Ascending aorta (tissue), 2 donors: ENCODE measurements at places on chromosomes 1 and 21.

DNA sequence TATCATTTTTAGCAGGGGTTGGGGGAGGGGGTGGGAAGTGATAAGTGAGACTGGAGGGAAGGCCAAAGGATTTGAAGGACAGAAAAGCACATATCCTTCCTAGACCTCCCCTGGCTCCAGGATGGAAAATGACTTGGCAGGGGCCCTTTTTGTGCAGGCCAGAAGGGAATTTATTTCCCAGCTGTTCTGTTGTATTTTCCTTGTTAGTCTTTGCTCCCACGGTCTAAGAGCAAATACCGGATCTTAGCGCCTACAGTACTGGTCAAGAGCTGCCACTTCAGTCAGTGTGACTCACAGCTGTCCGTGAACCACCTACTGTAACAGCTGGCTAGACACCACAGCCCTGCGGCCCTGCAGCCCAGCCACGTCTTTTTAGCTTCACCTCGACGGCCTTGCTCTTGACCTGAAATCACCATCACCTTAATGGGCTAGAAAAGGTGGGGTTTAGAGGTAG is 51.0 kb upstream of the ERRFI1 start:
- no peak overlapping the region for H3K4me3 ChIP-seq
- peak overlapping the region; percentile 31 for H3K27ac ChIP-seq
- H3K4me1 ChIP-seq, result peaks cover 30% of the 10 kb centered on the region
- DNase-seq, result peak; percentile 89
- H3K27me3 ChIP-seq, result no peaks in the 10 kb centered on the region

- no peaks in the 10 kb centered on the region for H3K4me1 ChIP-seq
- H3K4me3 ChIP-seq, result no peak overlapping the region
- no peaks in the 10 kb centered on the region for H3K36me3 ChIP-seq
Measured at GRCh38 chr1:11471473-11471872, 7.5 kb upstream of the DISP3 start.

GRCh38 chr1:145714524-145715111 is 4.7 kb upstream of the CD160 start:
- H3K4me1 ChIP-seq, result no peaks in the 10 kb centered on the region
- no peaks in the 10 kb centered on the region for H3K36me3 ChIP-seq
- no peak overlapping the region for H3K27ac ChIP-seq
- DNase-seq, result no peak

DNA sequence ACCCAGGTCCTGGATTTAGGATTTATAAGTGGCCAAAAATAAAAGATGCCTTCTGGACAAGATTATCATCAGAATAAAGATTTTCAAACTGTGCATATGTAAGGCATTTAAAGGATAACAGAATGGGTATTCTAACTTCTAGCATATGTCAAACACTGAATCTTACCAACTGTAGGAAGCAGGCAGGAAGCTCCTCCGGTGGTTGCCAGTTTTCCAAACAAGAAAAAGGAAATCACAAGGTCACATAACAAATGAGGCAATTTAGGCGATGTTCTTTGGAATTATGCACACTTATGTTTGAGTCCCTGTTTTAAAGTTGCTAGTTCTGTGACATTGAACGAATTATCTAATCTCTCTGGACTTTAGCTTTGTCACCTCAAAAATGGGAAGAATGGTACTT is 48.9 kb downstream of the ATP6V1G3 start:
- no peak for DNase-seq
- no peaks in the 10 kb centered on the region for H3K27me3 ChIP-seq
- no peaks in the 10 kb centered on the region for H3K4me1 ChIP-seq
- H3K27ac ChIP-seq, result no peak overlapping the region

DNA sequence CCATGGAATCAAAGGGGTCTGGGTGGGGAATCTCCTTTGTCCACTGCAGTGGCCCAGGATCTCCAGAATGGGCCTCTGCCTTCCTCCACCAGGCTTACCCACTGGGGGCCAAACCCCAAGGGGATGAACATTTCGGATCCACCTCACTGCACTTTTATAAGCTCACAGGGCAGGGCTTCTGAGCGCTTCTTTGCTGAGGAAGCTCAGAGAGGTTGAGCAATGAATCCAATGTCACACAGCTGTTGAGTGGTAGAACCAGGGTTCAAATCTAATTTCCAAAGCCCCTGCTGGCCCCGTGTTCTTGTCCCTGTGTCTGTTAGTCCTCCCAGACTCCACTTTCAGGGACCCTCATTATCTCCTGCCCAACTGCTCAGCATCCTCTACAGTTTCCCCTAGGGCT is 250.8 kb downstream of the GRIK3 start:
- DNase-seq, result no peak
- no peak overlapping the region for H3K4me3 ChIP-seq
- H3K4me1 ChIP-seq, result no peaks in the 10 kb centered on the region
- H3K27ac ChIP-seq, result no peak overlapping the region
- H3K36me3 ChIP-seq, result no peaks in the 10 kb centered on the region

DNA sequence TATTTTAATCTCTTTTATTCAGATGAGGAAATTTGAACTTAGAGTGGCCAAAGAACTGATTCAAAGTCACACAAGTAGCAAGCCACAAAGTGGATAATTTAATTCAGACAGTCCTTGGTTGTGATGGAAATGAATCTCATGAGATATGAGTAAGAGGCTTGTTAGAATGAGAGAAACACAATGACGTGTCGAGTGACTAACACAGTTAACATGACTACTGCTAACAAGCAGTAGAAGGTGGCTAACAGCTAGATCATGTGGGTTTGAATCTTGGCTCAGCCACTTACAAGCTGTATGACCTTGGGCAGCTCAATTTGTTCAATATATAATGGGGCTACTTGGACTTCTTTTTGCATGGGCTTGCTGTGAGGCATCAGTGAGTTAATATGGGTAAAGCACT is 104.5 kb upstream of the LMO4 start:
- DNase-seq, result no peak
- H3K27me3 ChIP-seq, result no peaks in the 10 kb centered on the region
- H3K4me3 ChIP-seq, result no peak overlapping the region
- no peaks in the 10 kb centered on the region for H3K4me1 ChIP-seq

DNA sequence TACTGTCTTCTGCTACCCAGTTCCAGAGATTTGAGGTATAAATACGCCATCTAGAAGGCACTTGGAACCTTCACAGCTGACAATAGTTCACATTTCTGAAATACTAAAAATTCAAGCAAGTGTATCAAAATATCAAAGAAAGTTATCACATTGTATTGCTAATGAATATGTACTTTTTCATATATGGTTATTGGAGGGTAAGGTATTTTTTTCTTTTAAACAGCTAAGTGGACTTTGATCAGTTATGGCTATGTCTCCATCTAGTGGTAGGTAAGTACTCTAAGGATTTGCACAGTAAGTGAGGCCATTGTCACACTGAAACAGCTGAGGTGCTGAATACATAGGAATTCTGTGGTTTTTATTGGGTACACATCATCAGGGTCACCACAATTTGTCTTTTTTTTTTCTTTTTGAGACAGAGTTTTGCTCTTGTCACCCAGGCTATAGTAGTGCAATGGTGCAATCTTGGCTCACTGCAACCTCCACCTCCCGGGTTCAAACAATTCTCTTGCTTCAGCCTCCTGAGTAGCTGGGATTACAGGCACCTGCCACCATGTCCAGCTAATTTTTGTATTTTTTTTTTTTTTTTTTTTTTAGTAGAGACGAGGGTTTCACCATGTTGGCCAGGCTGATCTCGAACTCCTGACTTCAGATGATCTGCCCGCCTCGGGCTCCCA is 49.1 kb upstream of the CR2 start:
- H3K27me3 ChIP-seq, result no peaks in the 10 kb centered on the region
- no peak for DNase-seq
- no peaks in the 10 kb centered on the region for H3K36me3 ChIP-seq
- H3K27ac ChIP-seq, result no peak overlapping the region
- no peaks in the 10 kb centered on the region for H3K4me1 ChIP-seq

GRCh38 chr1:64986903-64987871 is 20.8 kb upstream of the JAK1 start:
- no peaks in the 10 kb centered on the region for H3K4me1 ChIP-seq
- DNase-seq, result no peak
- peaks cover 14% of the 10 kb centered on the region for H3K36me3 ChIP-seq

GRCh38 chr1:118983558-118984041 is 4.5 kb downstream of the TBX15 start:
- H3K4me3 ChIP-seq, result no peak overlapping the region
- no peak overlapping the region for H3K27ac ChIP-seq
- DNase-seq, result no peak

- no peak overlapping the region for H3K4me3 ChIP-seq
- H3K4me1 ChIP-seq, result peaks cover 12% of the 10 kb centered on the region
- no peak overlapping the region for H3K27ac ChIP-seq
- DNase-seq, result no peak
- peaks cover 38% of the 10 kb centered on the region for H3K36me3 ChIP-seq
Measured at GRCh38 chr1:168252204-168252733, 26.5 kb downstream of the SFT2D2 start.

- no peaks in the 10 kb centered on the region for H3K27me3 ChIP-seq
- H3K36me3 ChIP-seq, result no peaks in the 10 kb centered on the region
- H3K4me3 ChIP-seq, result no peak overlapping the region
- DNase-seq, result peak; percentile 34
- H3K27ac ChIP-seq, result peak overlapping the region; percentile 69
Measured at GRCh38 chr1:205600085-205600484, 31.7 kb downstream of the ELK4 start.

DNA sequence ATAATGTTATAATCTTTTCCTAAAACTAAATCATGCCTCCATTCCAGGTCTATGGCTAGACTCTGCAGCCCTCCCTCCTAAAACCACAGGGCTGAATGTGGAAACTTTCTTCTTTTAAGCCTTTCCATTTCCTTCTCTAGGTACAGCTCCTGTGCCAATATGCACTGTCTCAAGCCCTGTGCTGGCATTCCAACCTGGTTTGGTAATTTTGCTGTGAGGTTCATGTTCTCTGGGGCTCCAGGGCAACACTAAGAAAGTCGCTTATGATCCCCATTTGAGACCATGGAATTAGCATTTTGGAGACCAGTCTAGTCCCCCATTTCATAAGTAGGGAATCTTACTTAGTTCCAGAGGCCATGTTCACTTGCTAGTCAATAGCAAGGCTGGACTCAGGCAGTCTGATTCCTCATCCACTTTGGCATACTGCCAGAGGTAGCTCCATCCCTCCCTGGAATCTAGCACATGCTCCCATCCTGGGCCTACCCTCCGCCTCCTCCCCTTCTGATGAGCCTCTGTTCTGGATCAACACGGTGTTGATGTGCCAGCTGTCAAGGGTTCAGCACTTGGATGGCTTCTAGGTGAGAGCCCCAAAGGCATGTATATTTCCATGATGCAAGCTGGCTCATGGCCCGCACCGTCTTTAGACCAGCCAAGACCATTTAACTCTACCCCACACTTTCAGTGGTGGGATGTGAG is 36.5 kb downstream of the ZMYND12 start:
- H3K4me1 ChIP-seq, result no peaks in the 10 kb centered on the region
- H3K36me3 ChIP-seq, result no peaks in the 10 kb centered on the region
- H3K27me3 ChIP-seq, result no peaks in the 10 kb centered on the region
- H3K27ac ChIP-seq, result no peak overlapping the region
- H3K4me3 ChIP-seq, result no peak overlapping the region
- no peak for DNase-seq

GRCh38 chr1:158101927-158102326 is 78.8 kb upstream of the CD1D start:
- no peak overlapping the region for H3K4me3 ChIP-seq
- no peaks in the 10 kb centered on the region for H3K27me3 ChIP-seq
- no peaks in the 10 kb centered on the region for H3K4me1 ChIP-seq

GRCh38 chr1:229381234-229381633 is 38.4 kb upstream of the CCSAP start:
- H3K4me1 ChIP-seq, result no peaks in the 10 kb centered on the region
- DNase-seq, result no peak
- H3K27me3 ChIP-seq, result no peaks in the 10 kb centered on the region

DNA sequence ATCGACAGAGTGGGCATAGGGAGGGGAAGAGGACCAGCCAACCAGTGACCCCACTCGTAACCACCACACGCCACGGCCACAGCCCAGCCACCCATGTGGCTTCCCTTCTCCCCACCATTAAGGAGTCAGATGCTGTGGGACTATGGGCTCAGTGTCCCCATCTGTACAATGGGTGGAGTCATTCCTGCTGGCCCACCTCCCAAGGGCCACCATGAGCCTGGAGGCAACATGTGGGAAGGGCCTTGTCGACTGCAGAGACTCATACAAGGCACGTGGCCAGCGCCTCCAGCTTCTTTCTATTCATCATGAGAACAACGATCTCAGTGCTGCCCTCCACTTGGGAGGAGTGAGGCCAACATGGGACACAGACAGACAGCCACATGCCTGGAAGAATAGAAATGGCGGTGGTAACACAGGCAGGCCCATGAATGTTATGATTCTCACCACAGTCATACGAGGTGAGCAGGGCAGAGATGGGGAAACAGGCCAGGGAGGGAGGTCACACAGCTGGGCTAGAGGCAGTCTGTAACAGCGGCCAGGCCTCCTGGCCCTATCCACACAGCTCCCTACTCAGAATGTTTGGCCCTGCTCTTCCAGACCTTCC is 16.1 kb downstream of the LRP8 start:
- DNase-seq, result no peak
- no peak overlapping the region for H3K27ac ChIP-seq
- H3K27me3 ChIP-seq, result no peaks in the 10 kb centered on the region
- H3K4me1 ChIP-seq, result no peaks in the 10 kb centered on the region
- H3K36me3 ChIP-seq, result no peaks in the 10 kb centered on the region

- no peaks in the 10 kb centered on the region for H3K36me3 ChIP-seq
- H3K27me3 ChIP-seq, result no peaks in the 10 kb centered on the region
- no peaks in the 10 kb centered on the region for H3K4me1 ChIP-seq
- DNase-seq, result no peak
Measured at GRCh38 chr1:60118085-60118484, 44.5 kb upstream of the C1orf87 start.

GRCh38 chr1:91066538-91066937 is 44.7 kb upstream of the ZNF644 start:
- no peaks in the 10 kb centered on the region for H3K4me1 ChIP-seq
- no peaks in the 10 kb centered on the region for H3K27me3 ChIP-seq
- H3K36me3 ChIP-seq, result no peaks in the 10 kb centered on the region
- no peak for DNase-seq

DNA sequence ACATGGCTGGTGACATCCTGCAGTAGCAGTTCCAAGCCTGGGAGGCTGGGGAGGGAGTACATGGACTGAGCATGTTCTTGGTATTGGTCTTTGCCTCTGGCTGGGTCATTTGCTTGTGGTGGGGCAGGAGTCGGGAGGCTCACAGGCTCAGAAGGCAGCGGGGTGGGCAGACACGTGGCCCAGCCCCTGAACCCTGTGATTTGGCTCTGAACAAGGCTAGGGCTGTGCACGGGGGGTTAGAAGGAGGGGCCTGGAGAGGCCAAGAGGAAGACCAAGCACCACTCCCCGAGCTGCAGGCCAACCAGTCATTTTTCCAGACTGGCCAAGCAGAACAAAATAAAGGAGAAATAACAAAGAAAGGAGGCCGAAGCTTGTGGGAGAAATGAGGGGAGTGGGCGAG is 9.7 kb upstream of the PRELP start:
- no peaks in the 10 kb centered on the region for H3K36me3 ChIP-seq
- H3K27ac ChIP-seq, result peak overlapping the region; percentile 90
- H3K27me3 ChIP-seq, result no peaks in the 10 kb centered on the region
- H3K4me1 ChIP-seq, result peaks cover 43% of the 10 kb centered on the region
- no peak overlapping the region for H3K4me3 ChIP-seq

DNA sequence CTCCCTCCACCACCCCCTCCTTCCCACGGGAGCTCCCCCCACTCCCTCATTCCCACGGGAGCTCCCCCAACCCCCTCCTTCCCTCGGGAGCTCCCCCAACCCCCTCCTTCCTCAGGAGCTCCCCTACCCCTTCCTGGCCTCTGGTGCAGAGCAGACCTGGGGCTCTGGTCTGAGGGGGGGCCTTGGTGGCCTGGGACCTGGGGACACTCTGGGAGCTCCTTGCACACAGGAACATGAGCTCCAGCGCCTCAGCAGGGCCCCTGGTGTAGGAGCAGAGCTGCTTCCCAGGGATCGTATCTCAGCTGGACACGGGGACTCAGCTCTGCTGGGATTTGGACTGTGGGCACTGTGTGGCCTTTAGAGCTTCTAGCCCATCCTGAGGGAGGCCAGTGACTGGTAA is 19.7 kb upstream of the PRSS38 start:
- H3K4me1 ChIP-seq, result peaks cover 13% of the 10 kb centered on the region
- H3K36me3 ChIP-seq, result no peaks in the 10 kb centered on the region
- DNase-seq, result no peak
